ENCODE measurements at places on chromosomes 11 and 22.

- no peak for DNase-seq
Observed at GRCh38 chr11:130380778-130381177, 47.6 kb downstream of the ADAMTS8 start.

DNA sequence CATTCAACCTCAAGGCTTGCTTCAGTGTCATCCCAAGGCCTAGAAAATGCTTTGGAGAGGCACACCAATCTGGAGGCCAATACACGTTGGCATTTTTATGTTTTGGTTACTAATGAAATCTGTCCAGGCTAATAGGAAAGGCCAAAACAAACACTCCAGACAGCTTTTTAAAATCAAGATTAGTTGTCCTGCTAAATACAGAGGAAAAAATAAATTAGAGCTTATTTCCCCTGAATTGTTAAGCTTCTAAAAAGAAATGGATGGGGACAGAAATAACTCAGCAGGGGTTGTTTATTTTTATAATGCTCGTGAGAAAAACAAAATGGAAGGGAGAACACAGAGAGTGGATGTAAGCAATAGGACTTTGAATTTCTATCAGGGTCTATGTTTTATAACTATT is 438.5 kb upstream of the LRRC4C start:
- no peak for DNase-seq

GRCh38 chr22:20567993-20568417 is 60.6 kb downstream of the MED15 start:
- DNase-seq: no peak

- DNase-seq: no peak
Observed at GRCh38 chr11:58905721-58906547, 33.4 kb upstream of the GLYATL1 start.

- no peak for DNase-seq
Observed at GRCh38 chr11:92461447-92461846, 236.8 kb downstream of the FAT3 start.

Measured in activated CD4-positive, alpha-beta T cell treated with anti-CD3 and anti-CD28 coated beads for 1 hour (primary cell).